ENCODE measurements at places on chromosomes 7 and 10.
A peak's percentile ranks its signal among the peaks of the same experiment; 100 is the strongest.

DNA sequence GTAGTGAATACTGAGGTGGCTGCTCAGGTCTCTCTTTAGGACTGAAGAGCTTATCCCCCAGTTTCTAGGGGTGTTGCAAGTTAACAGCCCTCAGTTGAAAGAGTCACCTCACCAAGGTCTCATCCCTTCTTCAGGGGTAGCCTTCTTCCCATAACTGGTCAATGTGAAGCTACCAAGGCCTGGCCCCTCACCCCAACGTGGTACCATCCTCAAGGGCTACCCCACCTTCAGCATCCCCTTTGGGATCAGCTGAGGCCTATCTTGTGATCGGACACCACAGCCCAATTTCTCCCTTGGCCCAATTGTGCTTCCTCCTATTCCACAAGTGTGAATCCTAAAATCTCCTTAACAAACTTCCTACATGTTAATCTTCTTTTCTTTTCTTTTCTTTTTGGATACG lies 289.5 kb upstream of the MKLN1 start:
- no peak for DNase-seq

GRCh38 chr10:113853578-113854012 lies 287 bp downstream of the DCLRE1A start:
- DNase-seq: no peak

DNA sequence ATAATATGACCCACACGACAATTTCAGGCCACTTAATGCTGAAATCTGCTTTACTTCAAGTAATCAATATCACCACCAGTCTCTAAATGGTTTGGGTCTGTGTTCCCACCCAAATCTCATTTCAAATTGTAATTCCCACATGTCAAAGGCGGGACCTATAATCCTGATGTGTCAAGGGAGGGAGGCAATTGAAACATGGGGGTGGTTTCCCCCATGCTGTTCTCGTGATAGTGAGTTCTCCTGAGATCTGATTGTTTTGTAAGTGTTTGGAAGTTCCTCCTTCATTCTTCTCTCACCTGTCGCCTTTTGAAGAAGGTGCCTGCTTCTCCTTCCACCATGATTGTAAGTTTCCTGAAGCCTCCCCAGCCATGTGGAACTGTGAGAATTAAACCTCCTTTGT lies 178.4 kb downstream of the CRPPA start:
- DNase-seq: no peak

DNA sequence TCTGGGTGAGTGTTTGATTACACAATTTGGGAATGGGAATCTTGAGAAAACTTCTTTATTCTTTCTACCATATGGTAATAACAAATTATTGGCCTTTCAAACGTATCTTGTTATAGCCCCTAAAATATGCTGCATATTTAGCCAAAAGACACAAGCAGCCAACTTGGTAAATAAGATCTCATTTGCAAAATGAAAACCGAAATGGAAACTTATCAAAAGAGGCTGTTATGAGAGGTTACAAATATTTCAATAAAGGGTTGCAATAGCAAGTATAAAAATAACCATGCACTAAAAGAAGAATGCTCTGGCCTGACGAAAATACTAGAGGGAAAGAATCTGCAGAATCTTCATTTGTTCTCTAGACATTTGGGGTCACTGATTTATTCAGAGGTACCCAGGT lies 259.5 kb upstream of the LRRN3 start:
- no peak for DNase-seq

DNA sequence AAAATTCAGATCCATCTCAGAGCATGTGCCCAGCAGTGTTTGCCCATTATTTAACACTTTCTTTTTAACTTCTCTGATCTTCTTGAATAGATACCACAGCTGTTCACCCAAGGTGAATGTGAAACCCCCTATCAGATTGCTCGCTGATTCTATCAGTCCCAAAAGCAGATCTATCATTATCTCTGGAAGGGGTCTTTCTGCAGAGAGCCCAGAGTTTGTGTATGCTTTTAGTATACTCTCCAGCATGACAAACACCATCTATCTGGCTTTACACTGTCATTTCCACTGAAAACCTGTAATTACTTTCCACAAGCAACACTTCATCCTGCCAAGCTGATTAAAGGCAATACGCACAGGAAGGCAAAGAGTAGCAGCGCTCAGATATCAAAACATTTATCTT lies 168.2 kb downstream of the CACNA2D1 start:
- no peak for DNase-seq

DNA sequence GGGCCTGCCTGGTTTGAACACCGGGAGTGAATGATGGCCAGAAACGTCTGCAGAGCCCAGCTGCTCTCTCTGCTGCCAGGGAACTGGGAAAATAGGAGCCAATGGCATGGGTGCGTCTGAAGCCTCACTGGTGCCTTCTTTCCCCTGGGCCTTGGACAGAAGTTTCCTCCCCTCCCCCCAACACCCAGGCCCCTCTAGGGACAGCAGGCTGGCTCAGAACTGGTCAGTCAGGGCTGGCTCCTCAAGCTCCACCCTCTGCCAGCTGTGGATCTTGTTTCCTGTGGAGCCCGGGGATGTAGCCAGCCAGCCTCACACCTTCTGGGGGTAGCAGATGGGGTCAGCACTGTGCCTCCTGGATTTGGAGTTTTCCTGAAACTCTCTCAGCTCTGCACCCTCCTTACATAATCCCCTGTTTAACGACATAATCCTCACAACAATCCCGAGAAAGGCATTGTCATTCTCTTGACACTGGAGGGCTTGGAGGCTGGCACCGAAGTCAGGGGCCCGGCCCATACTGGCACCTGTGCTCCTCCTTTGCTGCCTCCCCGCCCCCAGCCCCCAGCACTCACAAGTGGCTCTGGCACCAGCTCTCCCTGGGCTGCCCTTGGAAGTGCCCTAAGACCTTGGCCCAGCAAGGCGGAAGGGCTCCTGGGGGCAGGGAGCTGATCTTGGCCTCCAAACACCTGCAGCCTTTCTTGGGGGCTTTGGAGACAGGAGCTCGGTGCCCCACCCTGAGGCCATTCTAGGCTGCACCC lies 5.7 kb downstream of the LDB3 start:
- DNase-seq: no peak

- DNase-seq: no peak
These were observed 21.3 kb downstream of the CALML3 start for GRCh38 chr10:5545778-5546710.

GRCh38 chr7:106493041-106493731 lies 167.8 kb downstream of the CCDC71L start:
- no peak for DNase-seq

DNA sequence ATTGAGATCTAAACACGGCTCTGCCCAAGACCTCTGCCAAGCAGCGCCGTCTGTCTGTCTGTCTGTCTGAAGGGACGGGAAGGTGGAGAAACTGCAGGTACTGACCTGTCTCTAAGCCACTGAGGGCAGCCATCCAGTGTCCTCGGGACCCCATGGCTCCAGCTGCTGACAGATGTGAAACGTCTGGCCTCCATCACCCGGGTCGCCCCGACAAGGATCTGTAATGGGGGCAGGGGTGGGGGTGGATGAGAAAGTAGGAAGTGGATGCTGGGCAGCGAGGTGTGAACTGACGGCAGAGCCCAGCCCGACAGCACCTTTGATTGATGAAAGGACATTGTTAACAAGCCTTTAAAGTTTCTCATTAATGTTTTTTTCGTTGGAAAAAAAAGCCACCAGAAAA lies 193.1 kb downstream of the EBF3 start:
- no peak for DNase-seq

DNA sequence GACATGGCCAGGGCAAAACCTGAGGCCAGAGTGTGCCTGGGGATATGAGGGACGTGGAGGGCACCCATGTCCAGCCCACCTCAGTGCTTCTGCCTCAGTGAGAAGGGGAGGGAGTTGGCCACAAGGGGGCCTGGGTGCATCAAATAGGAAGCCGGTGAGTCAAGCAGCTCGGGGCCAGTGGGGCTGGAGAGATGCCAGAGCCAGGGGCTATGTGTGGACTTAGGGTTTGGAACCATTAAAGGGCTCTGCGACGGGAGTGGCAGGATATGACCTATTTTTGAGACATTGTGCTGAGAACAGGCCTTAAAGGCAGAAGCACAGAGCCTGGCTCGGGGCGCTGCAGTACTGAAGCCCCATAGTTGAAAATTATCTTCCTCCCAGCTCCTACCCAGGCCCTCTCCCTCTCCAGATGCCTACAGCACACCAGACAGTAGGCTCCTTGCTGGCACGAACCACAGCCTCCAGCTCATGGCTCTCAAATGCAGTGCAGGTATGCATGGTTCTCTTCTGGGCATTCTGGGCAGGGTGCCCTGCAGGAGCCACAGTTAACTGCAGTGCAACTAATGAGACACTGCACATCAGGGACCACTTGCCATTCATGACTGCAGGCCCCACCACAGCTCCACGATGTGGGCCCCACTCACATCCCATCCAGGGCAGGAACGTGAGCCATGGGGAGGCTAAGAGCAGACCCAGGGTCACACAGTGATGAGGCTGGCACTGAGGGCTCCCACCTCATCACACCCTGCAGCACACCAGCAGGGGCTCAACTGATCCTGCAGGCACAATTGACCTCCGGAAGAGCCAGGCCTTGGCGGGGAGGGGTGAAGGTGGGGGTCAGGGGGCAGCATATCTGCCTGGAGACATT lies 7.2 kb upstream of the PGAM2 start:
- peak; percentile 8 for DNase-seq

DNA sequence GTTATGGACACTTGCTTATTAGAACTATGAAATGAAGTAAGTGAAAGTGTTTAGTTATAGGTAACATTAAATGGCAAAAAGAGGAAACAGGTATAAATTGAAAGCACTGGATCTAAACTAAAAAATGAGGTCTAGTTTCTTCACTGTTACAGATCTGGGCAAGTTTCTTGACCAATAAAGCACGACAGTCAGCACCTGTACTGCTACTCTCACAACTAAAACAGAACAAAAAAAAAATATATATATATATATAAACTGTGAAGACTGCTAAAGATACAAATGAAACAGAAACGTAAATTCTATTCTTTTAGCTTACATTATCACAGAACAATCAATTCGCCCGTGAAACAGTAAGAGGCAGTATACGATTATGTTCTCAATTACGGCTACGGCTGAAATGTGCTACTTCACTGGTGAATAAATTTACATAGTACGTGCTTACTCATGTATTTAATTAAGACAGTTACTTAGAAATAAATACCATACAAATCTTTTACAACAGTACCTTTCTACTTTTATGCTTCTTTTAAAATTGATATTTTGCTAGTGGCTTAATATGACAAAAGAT lies 4.2 kb downstream of the AHR start:
- peak; percentile 42 for DNase-seq

- no peak for DNase-seq
These were observed 41.0 kb downstream of the CARD11 start for GRCh38 chr7:3002631-3003030.

GRCh38 chr10:15585303-15585715 lies 134.4 kb downstream of the ITGA8 start:
- peak; percentile 21 for DNase-seq

GRCh38 chr10:110172155-110172554 lies 35.2 kb upstream of the MXI1 start:
- DNase-seq: no peak

DNA sequence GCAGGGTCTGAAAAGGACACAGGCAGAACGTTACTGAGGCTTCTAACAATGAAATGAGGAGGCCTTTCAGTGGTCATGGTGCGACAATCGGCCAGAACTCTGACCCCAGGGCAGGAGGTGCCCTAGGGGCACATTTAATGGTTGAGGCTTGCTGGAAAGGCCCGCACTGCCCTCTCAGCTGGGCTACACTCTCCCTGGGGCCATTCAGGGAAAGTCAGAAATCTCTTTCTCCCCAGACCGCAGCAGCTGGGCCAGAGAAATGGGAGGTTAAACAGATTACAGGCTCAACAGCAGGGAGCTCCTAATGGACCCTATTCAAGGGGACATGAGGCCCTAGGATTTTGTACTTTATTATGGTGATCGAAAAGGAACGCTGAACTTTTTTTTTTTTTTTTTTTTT lies 85.6 kb upstream of the FGFR2 start:
- DNase-seq: no peak

DNA sequence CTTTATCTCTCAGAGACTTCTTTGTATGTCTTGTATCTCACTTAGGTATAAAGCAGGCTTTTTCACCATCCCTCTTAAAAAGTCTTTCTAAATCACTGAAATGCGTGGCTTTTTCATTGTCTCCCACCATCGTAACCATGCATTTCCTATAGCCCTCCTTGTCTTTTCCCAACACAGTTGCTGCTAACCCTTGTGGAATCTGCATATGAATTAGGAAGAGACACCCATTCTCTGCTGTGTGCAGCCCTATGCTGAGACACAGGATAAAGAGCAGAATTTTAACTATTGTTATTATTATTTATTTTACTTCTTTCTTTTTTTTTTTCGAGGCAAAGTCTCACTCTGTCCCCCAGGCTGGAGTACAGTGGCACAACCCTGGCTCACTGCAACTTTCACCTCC lies 804.3 kb upstream of the COBL start:
- DNase-seq: no peak

GRCh38 chr7:35694161-35694783 lies 663 bp downstream of the HERPUD2 start:
- DNase-seq: peak; percentile 29

- no peak for DNase-seq
These were observed 4.9 kb downstream of the CPN1 start for GRCh38 chr10:100076750-100077149.

DNA sequence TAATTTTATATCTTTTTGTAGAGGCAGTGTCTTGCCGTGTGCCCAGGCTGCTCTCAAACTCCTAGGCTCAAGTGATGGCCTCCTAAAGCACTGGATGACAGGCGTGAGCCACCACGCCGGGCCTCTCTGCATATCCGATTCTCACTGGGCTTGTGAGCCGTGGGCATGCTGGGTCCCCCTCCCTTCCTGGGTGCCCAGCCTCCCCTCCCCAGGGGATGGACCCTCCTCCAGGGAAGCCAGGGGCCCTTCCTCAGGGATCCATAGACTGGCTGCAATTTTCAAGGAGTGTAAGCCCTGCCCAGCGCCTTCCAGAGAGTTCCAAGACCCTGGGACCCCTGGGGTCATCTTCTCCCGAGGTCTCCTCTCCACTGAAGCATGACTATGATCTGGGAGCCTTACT lies 23.7 kb upstream of the ELFN1 start:
- no peak for DNase-seq

- no peak for DNase-seq
These were observed 679 bp downstream of the LRRC20 start for GRCh38 chr10:70381471-70382421.

Measured in KG1 (cell line).